ENCODE measurements at places on chromosomes 4 and X.

DNA sequence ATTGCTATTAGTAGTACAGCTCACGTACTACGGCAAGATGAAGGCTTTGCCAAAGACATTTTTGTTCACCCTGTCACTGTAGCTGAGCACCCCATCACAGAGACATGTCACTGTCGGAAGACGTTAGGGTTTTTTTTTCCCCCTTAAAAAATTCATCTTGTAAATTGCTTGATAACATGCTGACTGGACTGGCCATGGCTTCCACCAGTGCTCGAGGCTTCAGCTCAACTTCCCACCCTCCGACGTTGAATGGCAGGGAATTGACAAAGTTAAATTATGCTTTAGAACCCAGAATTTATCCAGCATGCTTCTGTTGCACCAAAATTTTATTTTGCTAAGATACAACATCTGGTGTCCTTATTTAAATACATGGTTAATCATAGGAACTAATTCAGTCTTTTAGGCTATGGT lies 707 bp upstream of the OTUD4 start:
- no peak for DNase-seq

DNA sequence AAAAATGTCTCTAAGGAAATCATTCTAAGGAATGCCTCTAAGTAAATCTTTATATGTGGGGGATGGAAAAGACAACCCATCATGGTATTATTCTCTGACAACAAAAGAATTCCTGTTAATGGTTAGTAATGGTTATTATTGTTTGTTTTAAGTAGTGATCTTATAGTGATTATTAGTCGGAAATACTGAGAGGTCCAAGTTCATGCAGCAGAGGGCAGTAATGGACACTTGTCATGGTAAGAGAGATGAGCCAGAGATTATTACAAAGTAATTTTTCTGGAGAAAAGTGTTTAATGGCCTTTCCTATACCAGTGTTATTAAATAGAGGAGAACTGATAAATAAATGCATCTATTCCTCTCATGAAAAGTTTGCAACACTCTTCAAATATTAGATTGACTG lies 8.1 kb upstream of the DKK2 start:
- no peak for DNase-seq

DNA sequence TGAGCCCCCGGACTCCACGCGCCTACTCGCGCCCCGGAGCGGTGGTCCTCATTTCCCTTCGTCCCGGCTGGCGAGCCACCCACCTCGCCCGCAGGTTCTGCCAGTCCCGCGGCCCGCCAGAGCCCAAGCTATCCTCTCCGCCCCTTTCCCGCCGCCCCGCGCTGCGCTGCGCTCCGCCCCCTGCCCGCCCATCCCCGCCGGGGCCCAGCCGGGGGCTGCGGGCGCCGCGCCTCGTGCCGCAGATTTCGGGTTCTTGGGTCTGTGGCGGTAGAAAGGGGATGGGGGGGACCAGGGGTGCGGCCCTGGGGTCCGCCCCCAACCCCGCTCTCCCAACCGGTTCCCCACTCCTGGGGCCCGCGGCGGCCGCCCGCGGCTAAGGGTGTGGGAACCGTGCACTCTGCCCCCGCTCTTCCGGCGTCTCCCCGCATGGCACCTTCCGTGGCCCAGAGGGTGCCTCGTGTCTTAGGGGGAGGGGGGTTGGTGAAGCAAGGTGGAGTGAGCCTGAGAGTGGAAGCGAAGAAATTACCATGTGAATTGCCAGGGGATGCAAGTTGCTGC lies 650.8 kb upstream of the DIPK2B start:
- peak; percentile 29 for DNase-seq

DNA sequence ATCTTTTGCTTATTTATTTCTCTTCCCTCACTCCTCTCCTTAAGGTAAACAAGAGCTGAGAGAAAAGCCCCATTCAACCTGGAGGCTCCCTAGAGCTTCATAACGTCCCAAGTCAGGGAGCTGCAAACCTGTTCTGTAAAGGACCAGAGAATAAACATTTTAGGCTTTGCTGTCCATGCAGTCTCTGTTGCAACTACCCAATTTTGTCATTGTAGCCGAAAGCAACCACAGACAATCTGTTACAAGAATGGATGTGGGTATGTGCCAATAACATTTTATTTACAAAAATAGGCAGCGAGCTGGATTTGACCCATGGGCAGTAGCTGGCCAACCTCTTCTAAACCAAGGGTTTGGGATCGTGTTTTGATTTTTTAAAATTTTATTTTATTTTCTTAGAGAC lies 71.3 kb upstream of the TBL1X start:
- DNase-seq = no peak

DNA sequence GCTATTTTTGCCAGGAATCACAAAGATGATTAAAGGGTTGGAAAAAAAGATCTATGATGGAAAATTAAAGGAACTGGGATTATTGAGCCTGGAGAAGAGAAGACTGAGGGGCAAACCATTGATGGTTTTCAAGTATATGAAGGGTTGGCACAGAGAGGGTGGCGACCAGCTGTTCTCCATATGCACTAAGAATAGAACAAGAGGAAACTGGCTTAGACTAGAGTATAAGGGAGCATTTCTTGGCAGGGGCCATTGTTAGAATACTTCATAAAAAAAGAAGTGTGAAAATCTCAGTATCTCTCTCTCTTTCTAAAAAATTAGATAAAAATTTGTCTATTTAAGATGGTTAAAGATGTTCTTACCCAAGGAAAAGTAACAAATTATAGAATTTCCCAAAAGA lies 75.1 kb downstream of the NPNT start:
- DNase-seq = no peak

GRCh38 chrX:143768976-143769375 lies 48.4 kb upstream of the SPANXN2 start:
- DNase-seq = no peak

GRCh38 chrX:151970661-151971060 lies 3.8 kb downstream of the GABRE start:
- DNase-seq = no peak

- DNase-seq = no peak
Measured at GRCh38 chr4:74104145-74104544, 5.2 kb upstream of the CXCL2 start.

DNA sequence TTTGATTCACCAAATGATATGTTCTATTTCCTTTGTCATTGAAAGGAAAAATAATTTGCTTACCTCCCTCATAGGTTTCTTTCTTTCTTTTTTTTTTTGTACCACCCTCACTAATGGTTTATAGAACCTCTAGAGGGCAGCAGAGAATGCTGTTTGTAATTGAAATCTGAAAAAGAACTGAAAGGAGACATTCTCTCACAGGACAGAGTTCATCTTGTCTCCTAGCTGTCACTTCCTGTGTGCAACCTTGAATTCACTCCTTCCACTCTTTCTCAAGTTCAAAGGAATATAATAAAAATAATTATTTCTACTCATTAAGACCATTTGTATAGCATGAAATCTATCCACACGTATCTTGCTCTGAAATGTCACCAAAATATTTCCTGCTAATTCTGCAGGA lies 51.0 kb downstream of the GUCY1B1 start:
- DNase-seq = no peak

GRCh38 chrX:24216037-24216436 lies 66.5 kb downstream of the ZFX start:
- DNase-seq = no peak

DNA sequence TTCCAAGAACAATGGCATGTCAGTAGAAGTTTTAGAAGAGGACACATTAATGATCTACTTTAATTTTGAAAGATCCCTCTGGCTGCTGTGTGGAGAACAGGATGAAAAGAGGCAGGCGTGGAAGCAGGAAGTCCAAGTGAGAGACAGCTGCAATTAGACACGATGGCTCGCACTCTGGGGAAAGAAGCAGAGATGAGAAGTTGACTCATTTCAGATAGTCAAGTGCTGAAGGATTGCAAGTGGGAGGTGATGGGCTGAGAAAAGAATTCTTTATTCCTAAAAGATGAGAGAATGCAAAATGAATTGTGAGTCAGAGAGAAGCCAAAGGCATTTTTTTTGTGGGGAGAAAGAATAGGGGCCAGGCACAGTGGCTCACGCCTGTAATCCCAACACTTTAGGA lies 16.5 kb downstream of the RXFP1 start:
- no peak for DNase-seq

GRCh38 chr4:25163196-25163595 lies 2.9 kb upstream of the SEPSECS start:
- no peak for DNase-seq

DNA sequence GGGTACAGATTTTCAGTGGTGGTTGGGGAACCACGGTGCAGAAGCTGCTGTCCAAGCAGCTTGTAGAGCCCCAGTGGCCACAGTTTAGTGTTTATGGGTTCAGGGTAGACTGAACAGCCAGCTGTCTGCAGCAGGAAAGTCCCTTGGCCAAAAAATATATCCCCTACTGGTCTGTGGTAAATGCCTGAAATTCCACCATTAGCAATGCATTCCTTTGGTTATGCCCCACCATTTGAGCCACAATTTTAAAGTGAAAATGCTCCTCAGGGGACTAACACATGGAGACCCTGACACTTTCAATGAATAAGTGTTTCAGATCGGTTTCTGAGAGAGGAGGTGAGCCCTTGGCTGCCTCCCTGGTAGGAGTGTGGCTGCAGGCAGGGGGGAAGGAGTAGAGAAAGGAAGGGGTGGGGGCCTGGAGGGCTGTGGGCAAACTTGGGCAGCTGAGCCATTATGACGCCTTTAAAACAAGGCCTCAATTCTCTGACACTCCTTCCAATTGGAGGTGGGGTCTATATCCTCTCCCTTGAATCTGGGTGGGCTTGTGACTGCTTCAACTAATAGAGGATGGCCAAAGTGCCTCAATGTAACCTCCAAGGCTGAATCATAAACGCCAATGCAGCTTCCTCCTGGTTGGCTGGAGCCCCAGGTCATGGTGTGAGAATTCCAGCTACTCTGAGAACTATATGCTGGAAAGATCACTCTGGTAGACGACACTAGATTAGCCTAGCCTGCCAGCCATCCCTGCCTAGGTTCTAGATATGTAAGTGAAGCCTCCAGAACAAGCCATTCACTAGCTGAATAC lies 75.8 kb upstream of the ATP6AP2 start:
- DNase-seq = no peak

- no peak for DNase-seq
Measured at GRCh38 chrX:100353326-100353725, 56.7 kb downstream of the PCDH19 start.

DNA sequence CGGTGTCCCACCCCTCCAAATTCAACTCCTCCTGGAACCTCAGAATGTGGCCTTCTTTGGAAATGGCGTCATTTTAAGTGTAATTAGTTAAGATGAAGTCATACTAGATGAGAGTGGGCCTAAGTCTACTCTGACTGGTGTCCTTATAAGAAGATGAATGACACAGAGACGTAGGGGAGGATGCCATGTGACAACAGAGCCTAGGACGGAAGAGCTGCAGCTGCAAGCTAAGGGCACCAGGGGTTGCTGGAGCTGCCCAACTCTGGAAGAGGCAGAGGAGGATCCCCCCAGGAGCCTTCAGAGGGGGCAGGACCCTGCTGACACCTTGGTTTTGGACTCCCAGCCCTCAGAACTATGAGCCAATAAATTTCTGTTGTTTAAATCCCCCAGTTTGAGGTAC lies 115.1 kb downstream of the STK32B start:
- no peak for DNase-seq

GRCh38 chr4:139596034-139596683 lies 40.1 kb upstream of the SETD7 start:
- DNase-seq = no peak

DNA sequence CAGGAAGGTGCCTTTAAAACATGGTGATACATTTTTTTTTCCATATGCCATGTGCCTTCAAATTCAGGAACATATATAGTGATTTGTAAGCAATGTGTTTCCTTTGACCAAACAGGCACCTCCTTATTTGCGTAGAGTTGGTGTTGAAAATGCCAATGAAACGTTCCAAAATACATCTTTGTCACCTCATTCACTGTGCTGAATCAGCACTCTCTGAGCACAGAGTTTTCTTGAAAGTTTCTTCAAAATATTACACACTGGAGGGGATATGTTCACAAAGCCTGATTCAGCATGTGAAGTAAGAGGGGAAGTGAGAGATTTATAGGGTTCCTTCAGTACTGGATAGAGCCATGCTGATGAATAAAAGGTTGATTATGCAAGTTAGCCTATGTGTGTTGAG lies 85.7 kb upstream of the PRR32 start:
- DNase-seq = no peak

- DNase-seq = no peak
Measured at GRCh38 chr4:26360273-26360672, 39.5 kb downstream of the RBPJ start.

DNA sequence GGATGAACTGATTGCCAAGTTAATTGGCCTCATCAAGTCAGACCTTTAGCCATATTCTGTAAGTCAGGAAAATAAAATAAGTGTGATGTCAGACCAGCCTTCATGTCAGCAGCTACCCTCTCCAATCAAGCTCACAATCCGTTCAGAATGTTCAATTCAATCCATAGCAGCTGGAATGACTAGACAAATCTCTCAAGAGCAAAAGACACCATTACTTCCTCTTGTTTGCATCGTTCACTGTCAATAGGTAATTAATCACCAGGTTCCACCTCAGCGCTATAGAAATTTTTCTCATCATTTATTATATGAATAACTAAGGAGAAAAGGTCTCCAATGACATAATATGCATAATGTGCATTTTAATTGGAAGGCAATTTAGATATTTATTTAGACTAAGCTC lies 321.0 kb upstream of the GRIA3 start:
- no peak for DNase-seq

GRCh38 chr4:186676531-186677161 lies 47.0 kb downstream of the FAT1 start:
- no peak for DNase-seq

DNA sequence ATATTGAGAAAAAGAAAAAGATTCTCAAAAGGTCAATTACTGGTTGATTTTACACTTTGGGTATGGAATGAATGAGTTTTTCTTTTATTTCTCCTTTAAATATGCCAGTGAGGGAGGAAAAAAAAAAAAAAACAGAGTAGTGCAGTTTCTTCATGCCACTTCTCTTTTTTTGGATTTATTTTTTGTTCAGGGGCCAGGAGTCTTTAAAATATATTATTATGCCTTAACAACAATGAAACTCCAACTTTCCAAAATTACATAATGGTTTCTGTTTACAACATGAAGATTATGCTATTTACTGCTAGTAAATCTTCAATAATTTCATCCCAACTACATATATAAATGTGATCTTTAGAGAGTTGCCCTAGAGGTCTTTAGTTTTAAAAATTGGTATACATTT lies 31.9 kb downstream of the DTHD1 start:
- no peak for DNase-seq

DNA sequence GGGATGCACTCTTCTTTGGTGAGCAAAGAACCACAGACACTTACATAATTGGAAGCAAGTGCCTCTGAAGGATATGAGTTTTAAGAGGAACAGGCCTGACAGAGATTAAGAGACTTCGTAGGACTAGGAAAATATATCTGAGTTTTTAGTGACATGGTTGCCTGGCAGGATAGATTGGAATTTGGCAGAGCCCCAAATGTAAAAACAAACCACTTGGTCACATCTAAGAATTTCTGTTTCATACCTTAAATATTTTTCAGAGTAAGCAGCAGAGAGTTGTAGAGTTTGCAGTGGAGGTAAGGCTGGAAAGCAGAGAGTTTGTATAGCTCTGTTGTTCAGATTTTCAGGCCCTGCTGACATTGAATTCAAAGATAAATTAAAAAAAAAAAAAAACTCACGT lies 150.1 kb upstream of the MAGEB2 start:
- DNase-seq = no peak
